ENCODE measurements at places on chromosomes 4 and X.

DNA sequence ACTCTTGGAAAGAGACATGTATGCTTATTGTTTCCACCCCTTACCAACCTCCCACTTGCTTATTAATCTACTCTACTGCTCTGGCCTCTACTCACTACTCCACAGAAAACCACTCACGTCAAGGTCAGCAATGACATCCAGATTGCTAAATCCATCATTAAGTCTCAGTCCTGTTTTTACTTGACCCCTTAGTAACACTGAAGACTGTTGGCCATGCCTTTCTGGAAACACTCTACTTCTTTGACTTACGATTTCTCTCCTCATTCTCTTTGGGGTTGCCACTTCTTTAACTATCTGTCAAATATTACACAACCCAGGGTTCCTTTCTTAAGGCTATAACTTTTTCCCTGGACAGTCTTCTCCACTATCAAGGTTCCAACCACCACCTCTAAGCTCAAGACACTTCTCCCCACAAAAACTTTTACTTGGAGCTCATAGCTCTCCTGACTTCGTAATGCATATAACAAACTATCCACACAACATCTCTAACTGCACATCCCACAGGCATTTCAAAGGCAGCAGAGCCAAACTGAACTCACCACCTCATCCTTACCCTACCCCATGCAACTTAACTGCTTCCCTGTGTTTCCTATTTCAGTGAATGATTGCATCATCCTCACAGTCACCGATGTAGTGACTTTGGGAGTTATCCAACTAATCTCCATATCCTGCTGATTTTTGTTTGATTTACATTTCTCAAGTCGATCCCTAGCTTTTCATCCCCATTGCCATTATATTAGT, 15.8 kb upstream of the MAGEA4 start:
- no peak for DNase-seq

DNA sequence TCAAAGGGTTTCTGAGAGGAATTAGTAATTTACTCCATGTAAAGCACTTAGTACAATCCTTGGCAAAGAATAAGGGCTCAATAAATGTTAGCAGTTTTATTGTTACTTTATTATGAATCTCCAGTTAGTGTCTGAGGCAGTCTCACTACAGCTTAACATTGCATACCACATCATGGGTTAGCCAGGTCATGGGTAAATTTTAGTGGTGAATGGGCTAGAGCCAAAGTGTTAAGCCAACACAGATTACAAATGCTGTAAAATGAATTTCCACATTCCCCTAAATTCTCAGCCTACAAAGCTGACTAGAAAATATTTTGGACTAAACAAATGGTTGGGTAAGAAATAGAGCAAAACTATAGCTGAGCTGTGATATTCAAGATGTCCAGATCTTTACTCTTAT, 72.4 kb downstream of the NRK start:
- DNase-seq, result no peak

- DNase-seq, result no peak
Measured at GRCh38 chrX:71664889-71665491, 2.4 kb upstream of the LOC101059915 start.

DNA sequence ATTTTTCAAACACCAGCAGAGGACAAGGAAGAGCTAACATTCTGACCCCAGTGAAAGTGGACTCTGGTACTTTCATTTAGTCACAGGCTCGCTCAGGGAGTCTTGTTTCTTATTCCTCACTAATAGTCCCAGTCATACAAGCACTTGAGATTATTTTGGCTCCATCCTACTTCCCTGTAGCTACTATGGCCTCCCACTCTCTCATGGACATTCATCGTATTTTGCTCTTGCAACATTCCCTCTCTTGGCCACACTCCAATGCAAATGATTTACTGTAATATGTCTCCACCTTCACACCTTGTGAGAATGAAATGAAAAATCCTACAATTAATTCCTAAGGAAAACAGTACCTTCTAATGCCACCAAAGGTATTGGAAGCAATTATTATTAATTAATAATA, 21.3 kb downstream of the PLRG1 start:
- DNase-seq, result no peak

DNA sequence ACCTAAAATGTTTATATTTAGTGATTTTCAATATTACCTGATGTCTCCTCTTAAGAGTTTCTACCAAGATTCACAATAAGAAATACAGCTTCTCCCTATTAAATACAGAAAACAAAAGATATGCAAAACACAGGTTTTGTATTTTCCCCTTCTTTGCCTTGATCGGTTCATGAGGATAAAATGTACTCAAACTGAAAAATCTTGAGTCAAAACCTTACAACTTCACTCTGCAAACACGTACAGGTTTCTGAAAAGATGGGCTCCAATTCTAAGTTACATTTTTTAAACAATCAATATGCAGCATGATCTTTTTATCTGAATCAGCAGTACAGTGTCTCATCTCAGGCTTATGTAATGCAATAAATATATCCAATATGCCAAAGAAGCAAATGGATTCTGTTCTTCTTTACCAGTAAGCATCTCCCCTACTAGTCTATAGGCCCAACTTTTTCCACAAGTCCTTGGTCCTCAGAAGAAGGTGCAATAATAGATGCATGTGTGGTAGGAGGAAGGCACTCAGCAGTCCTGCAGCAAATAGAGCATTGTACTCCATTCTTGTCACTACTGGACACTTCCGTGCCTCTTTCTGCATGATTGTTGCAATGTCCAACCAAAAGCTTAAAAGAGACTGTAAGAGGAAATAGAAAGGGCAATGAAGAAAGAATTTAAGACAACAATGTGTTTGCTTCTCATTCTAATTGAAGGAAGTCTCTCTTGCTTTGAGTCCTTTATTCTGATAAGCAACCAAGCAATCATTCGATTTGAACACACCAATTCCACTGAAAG, 3.2 kb downstream of the MAPK10 start:
- no peak for DNase-seq
